Cardiac muscle cell (in vitro differentiated cells and primary cell): ENCODE measurements at places on chromosomes 7 and 10. TPM values are rescaled to one million over a fixed set of nuclear protein-coding genes. Genes with fewer than 3 reads are reported as not detected.

Gene PTPRZ1
- total RNA-seq = 0.28 and 0.33 TPM in 2 replicates

Gene ADAM8
- total RNA-seq = 2.8 and 6.9 TPM in 2 replicates

Gene ATP6V0A4
- total RNA-seq = 0.28 TPM in 1 of 2 replicates, not detected in the other

Gene C7orf25
- 8.0 and 10.4 TPM in 2 replicates for total RNA-seq

Gene PRSS2
- total RNA-seq = not detected in 2 replicates

Gene TMEM213
- total RNA-seq = not detected in 2 replicates

Gene TMUB1
- 83.4 and 93.9 TPM in 2 replicates for total RNA-seq

Gene MUC12
- total RNA-seq = 2.4 TPM in 1 of 2 replicates, not detected in the other

Gene ASZ1
- total RNA-seq = 0.18 TPM in 1 of 2 replicates, not detected in the other

Gene CPED1
- total RNA-seq = 0.95 and 3.2 TPM in 2 replicates

Gene ZNF655
- 118 and 120 TPM in 2 replicates for total RNA-seq

GRCh38 chr7:15556339-15557105 lies 5.3 kb downstream of the AGMO start:
- no peak overlapping the region for H3K4me3 ChIP-seq
- no peaks in the 10 kb centered on the region for H3K36me3 ChIP-seq
- no peaks in the 10 kb centered on the region for H3K4me1 ChIP-seq
- no peaks in the 10 kb centered on the region for H3K27me3 ChIP-seq
- H3K27ac ChIP-seq = no peak overlapping the region

- H3K4me1 ChIP-seq = peaks cover 4% of the 10 kb centered on the region
- no peak overlapping the region for H3K4me3 ChIP-seq
- H3K27me3 ChIP-seq = no peaks in the 10 kb centered on the region
- no peak for DNase-seq
Measured at GRCh38 chr7:41773756-41774155, 70.9 kb upstream of the INHBA start.

GRCh38 chr10:126090911-126091728 lies 194.8 kb downstream of the FANK1 start:
- no peak overlapping the region for H3K4me3 ChIP-seq

DNA sequence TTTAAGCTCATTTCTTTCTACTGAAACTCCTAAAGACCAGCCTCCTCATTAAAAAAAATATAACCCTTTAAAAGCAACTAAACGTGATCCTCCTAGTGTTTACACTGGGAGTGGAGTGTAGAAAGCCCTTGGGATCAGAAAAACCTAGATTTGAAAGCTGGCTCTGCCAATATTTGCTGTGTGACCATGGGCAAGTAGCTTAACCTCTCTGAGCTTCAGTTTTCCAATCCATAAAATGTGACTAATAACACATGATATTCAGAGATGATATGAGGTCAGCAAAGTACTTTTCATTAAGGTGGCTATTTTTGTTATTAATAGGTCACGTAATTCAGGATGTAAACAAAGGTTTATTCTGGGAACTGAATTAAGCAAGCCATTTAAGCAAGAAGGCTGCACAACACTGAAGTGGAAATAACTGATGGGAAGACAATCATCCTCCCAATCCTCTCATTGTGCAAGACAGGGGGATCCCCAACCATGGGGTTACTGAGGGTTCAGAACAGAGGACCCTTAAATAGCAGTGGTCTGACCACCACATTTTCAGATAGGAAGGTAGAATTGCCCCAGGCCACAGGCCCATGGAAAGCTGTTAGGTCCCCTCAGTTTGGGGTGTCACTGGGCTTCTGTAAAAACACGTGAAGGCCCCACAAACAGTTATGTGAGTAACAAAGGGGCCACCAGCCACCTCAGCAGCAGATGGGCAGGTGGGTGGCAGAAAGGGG lies 49.1 kb upstream of the EEPD1 start:
- no peaks in the 10 kb centered on the region for H3K4me1 ChIP-seq
- no peak overlapping the region for H3K4me3 ChIP-seq
- H3K27ac ChIP-seq = no peak overlapping the region
- no peaks in the 10 kb centered on the region for H3K36me3 ChIP-seq
- H3K27me3 ChIP-seq = no peaks in the 10 kb centered on the region
- no peak for DNase-seq

- H3K4me3 ChIP-seq = no peak overlapping the region
- no peak overlapping the region for H3K27ac ChIP-seq
- no peaks in the 10 kb centered on the region for H3K27me3 ChIP-seq
Measured at GRCh38 chr10:97406064-97406463, 4.9 kb upstream of the RRP12 start.

- H3K36me3 ChIP-seq = no peaks in the 10 kb centered on the region
- H3K4me3 ChIP-seq = no peak overlapping the region
- DNase-seq = no peak
- H3K27me3 ChIP-seq = no peaks in the 10 kb centered on the region
- H3K27ac ChIP-seq = no peak overlapping the region
Measured at GRCh38 chr10:76643511-76643911, 994.1 kb downstream of the KCNMA1 start.

- H3K27ac ChIP-seq = peak overlapping the region; percentile 84
- peak; percentile 68 for DNase-seq
- H3K4me1 ChIP-seq = peaks cover 9% of the 10 kb centered on the region
Measured at GRCh38 chr10:5434017-5434753, 21.8 kb downstream of the NET1 start.

DNA sequence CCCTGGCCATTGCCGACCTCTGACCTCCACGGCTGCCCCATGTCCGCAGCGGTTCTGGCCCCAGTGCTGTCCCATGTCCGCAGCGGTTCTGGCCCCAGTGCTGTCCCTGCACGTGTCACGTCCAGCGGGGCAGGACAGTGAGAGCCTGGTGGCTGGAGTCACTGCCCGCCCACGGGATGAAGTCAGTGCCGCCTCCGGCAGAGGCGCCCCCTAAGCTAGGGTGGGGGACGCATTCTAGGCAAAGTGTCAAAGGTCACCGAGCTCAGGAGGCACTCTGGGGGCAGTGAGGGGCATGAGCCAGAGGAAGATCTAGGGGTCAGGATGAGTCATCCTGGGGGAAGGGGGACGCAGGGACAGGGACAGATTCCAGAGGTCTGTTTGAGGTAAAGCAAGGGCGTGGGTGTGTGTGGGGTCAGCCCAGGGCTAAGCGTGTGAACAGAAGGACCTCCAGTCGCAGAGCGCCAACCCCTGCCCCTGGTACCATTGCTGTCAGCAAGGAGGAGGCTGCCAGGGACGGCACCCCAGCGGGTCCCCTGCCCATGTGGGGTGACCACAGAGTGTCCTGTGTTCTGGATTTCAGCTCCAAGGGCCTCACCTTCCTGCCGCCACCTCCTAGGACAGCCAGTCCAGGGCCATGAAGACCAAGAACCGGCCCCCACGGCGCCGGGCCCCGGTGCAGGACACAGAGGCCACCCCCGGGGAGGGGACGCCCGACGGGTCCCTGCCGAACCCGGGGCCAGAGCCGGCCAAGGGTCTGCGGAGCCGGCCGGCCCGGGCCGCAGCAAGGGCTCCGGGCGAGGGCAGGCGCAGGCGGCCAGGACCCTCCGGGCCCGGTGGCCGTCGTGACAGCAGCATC lies 665 bp downstream of the BHLHA15 start:
- H3K4me3 ChIP-seq = peak overlapping the region; percentile 32
- peaks cover under 1% of the 10 kb centered on the region for H3K36me3 ChIP-seq
- DNase-seq = no peak
- peaks cover 5% of the 10 kb centered on the region for H3K27me3 ChIP-seq
- no peak overlapping the region for H3K27ac ChIP-seq

DNA sequence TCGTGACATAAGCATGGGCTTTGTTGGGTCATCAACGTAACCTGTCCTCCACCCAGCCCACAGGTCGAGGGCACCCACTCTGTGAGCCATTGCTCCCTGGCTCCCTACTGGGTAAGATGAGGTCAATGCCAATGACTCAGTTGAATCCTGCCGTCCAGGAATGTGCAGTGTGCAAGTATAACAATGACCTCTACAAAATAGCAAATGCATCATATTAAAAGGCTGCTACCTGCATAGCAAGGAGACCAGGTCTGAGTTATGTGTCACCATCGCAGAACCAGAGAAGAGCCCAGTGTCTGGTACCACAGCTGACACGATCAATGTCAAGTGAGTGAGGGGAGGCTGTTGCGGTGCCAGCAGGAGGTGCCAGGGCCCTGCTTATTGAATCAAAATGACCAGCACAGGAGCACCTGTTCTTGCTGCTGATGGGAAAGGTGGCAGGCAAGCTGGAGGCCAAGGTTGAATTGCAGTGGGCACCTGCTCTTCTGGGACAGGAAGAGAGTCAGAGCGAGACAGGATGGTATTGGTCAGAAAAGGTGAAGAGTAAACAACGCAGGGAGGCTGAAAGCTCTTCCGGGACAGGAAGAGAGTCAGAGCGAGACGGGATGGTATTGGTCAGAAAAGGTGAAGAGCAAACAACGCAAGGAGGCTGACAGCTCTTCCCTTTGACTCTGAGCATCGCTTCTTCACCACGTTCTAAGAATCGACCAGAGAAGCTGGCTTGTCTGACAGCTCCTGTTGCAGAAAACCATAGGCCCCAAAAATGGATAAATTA lies 108.7 kb upstream of the ADAM12 start:
- H3K36me3 ChIP-seq = no peaks in the 10 kb centered on the region
- no peak overlapping the region for H3K27ac ChIP-seq
- H3K4me3 ChIP-seq = no peak overlapping the region

GRCh38 chr10:6314620-6315205 lies 112.0 kb downstream of the PFKFB3 start:
- no peaks in the 10 kb centered on the region for H3K27me3 ChIP-seq
- no peak overlapping the region for H3K4me3 ChIP-seq
- H3K4me1 ChIP-seq = peaks cover 25% of the 10 kb centered on the region
- no peak overlapping the region for H3K27ac ChIP-seq
- H3K36me3 ChIP-seq = no peaks in the 10 kb centered on the region

DNA sequence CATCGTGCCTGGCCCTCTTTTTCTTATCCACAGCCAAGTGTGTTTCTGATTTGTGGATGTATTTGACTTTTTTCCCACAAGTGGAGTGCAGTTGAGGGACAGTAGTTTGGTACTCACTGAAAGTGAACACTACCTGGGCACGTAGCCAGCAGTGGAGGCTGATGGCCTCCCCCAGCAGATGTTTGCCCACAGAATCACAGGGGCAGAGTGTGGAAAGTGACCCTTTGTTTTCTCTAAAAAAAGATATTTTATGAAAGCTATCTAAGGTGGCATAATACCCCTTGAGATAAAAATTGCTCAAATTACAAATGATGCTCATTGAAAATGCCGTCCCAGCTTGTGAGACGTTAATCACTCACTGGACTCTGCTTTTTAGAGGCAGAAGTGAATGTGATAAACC lies 29.1 kb downstream of the WDR37 start:
- no peaks in the 10 kb centered on the region for H3K4me1 ChIP-seq
- peak; percentile 16 for DNase-seq

DNA sequence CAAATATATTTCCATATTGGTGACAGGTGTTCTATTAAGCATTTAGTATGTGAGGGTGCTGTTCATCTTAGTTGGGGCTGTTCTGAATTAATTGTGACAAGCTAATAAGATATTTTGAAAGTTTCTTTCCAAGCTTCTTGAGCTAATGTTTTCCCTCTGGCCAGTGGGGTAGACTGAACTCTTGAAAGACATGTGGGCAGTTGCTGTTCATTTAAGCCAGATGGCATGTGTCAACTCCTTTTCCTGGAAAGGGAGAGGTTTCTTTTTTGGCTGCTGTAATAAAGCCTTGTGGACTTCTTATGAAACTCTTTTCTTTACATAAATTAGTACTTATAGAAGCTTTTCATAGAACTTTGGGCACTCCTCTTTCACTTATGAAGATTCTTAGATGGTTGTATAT lies 21.7 kb downstream of the RAB18 start:
- no peak overlapping the region for H3K4me3 ChIP-seq
- H3K27ac ChIP-seq = no peak overlapping the region
- H3K27me3 ChIP-seq = no peaks in the 10 kb centered on the region
- H3K4me1 ChIP-seq = peaks cover 30% of the 10 kb centered on the region
- no peaks in the 10 kb centered on the region for H3K36me3 ChIP-seq
- DNase-seq = peak; percentile 75

- H3K4me3 ChIP-seq = no peak overlapping the region
- no peak for DNase-seq
- no peaks in the 10 kb centered on the region for H3K36me3 ChIP-seq
- H3K27ac ChIP-seq = no peak overlapping the region
- H3K27me3 ChIP-seq = no peaks in the 10 kb centered on the region
Measured at GRCh38 chr10:108014902-108015177, 850.3 kb upstream of the SORCS1 start.

DNA sequence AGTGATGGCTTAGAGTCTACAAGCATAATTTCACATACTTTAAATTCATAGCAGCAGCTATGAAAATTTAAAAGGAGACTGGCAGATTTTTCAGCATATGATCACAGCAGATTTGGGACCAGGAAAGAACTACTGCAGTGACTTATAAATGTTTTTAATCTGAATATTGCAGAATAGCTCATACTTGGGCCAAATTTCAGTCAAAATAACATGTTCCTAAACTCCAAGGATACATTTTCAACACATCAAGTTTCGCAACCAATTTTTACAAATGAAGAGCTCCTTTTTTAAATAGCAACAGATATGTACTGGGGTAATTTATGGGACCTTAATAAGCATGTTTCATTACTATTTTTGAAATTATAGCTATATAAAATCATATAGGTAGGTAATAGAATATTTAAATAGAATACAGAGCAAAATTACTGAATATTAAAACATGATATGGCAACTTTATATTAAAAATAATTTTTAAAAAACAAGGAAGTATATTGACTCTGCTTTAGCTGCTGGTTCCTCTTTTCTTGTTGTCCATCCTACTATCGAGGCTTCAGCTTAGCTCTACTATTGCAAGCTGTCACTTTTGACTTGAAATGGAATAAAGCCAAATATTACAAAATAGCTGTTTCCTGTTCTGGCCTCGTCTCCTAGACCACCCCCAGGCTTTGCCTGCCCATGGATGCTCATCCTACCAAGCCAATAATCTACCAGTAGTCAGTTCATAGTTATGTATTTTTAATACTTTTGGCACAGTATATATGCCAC lies 123.1 kb downstream of the NRBF2 start:
- H3K4me1 ChIP-seq = peaks cover 23% of the 10 kb centered on the region
- H3K27me3 ChIP-seq = no peaks in the 10 kb centered on the region
- H3K4me3 ChIP-seq = no peak overlapping the region
- peak overlapping the region; percentile 22 for H3K27ac ChIP-seq
- H3K36me3 ChIP-seq = peaks cover 9% of the 10 kb centered on the region
- no peak for DNase-seq

- no peak overlapping the region for H3K27ac ChIP-seq
- no peaks in the 10 kb centered on the region for H3K36me3 ChIP-seq
- H3K4me1 ChIP-seq = peaks cover 9% of the 10 kb centered on the region
Measured at GRCh38 chr7:159011722-159012022, 133.0 kb downstream of the VIPR2 start.

GRCh38 chr7:4621396-4621795 lies 60.7 kb upstream of the FOXK1 start:
- H3K27ac ChIP-seq = no peak overlapping the region
- no peaks in the 10 kb centered on the region for H3K36me3 ChIP-seq
- no peak overlapping the region for H3K4me3 ChIP-seq
- no peaks in the 10 kb centered on the region for H3K27me3 ChIP-seq

- H3K4me3 ChIP-seq = no peak overlapping the region
- no peaks in the 10 kb centered on the region for H3K4me1 ChIP-seq
- no peak for DNase-seq
- no peaks in the 10 kb centered on the region for H3K27me3 ChIP-seq
Measured at GRCh38 chr7:140489026-140489359, 9.7 kb upstream of the MKRN1 start.

GRCh38 chr7:144481833-144482232 lies 78.3 kb upstream of the NOBOX start:
- H3K36me3 ChIP-seq = no peaks in the 10 kb centered on the region
- H3K27ac ChIP-seq = no peak overlapping the region
- H3K4me3 ChIP-seq = no peak overlapping the region
- no peaks in the 10 kb centered on the region for H3K27me3 ChIP-seq
- no peak for DNase-seq
